ENCODE measurements at places on chromosomes 3 and 15.

GRCh38 chr15:68778876-68779275, 41.8 kb downstream of the ANP32A start:
- DNase-seq = no peak

DNA sequence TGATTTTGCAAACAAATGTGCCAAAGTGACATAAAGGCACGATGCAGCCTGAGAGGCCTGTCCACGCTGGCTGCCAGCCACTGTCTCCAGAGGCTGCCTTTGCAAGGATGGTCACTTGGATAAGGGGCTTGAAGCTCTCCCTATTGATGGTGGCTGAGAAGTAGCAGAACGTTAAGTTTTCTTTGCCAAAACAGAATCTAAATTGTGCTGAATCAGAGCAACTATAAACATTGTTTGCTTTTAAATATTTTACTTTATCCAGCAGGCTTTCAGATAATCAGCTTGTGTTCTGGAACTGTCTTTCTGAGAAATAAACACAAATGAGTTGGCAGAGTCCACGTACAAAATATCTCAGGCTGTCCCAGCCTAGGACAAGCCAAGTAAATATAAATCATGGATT, 23.8 kb upstream of the CNBP start:
- DNase-seq = no peak

GRCh38 chr15:64739577-64740143, 35.7 kb downstream of the RBPMS2 start:
- no peak for DNase-seq

GRCh38 chr15:43915631-43916325, 89.0 kb downstream of the WDR76 start:
- DNase-seq = no peak

DNA sequence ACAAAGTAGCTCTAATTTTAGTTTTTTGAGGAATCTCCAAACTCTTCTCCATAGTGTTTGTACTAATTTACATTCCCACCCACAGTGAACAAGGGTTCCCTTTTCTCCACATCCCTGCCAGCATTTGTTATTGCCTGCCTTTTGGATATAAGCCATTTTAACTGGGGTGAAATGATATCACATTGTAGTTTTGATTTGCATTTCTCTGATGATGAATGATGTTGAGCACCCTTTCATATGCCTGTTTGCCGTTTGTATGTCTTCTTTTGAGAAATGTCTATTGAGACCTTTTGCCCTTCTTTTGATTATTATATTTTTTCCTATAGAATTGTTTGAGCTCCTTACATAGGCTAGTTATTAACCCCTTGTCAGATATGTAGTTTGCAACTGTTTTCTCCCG, 239.9 kb upstream of the TPM1 start:
- DNase-seq = no peak

- DNase-seq = no peak
Measured at GRCh38 chr3:56998076-56998529, 62.4 kb upstream of the SPATA12 start.

- no peak for DNase-seq
Measured at GRCh38 chr3:159922193-159922840, 66.3 kb upstream of the IL12A start.

DNA sequence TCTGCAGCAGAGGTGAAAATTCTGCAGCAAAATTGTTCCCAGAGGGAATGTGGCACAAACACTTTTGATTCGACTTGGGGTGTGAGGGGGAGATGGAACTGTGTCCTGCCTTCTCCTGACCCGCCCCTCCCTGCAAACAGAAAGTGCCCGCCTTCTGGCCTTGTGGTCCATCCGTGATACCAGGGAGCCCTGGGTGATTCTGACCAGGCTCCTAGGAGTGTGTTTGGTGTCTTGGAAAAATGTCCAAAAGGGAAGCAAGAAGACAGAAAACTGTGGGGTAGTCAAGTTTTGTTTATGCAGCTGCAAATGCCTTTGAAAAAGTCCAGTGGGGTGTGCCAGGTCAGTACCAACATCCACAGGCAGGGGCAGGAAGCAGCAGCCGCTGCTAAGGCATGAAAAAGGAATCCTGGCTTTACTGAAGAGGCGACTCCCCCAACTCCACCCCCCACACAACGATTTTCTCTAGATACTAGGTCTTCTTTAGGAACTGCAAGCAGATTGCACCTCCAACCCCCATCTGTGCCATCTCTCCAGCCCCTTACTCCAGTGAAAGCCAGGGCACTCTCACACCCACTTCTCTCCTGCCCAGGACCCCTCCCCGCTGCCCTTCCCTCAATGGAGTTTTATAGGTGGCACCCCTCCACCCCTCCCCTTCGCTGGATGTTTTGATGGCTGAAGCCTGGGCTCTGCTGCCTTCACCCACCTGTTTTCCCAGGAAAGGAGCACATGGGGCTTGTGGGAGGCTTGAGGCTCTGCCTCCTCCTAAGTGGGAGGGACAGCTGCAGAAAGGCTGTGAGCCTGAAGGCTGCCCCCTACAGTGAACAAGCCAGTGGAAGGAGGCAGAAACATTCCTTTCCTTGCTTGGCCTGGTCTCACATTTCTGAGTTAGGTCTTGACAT, 82.4 kb upstream of the HERC1 start:
- no peak for DNase-seq

DNA sequence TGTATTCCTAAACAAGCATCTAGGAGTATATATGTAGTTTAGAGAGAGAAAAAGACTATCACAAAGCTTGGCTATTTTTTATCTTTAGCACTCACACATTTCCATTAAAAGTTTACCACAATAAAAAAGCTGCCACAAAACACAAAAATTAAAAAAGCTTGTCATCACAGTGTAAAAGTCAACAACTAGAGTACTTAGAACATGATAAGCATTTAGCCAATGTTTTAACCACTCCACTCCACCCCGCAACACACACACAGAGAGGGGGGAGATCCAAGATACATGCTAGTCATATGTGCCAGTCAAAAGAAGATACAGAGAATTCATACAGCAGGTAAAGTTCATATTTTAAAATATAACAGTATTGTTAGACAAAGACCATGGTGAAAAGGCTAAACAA, 79.7 kb downstream of the STAG1 start:
- no peak for DNase-seq

DNA sequence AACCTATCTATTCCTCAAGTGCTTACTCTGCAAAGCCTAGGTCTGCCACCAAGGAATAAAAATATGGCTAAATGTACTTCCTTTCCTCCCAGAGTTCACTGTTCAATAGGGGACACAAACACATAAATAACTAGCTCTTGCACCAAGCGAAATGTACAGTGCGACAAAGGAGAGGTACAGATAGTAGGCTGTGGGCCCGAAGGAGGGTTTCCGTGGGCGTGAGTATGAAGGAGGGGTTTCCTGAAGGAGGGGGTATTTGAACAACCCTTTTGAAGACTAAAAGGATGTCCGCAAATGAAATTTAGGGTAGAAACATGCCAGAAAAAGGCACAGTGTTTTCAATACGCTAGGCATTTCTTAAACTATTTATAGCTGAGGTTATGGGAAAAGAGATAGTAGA, 207.9 kb downstream of the LPP start:
- no peak for DNase-seq

GRCh38 chr15:63531586-63531985, 27.2 kb downstream of the USP3 start:
- no peak for DNase-seq

DNA sequence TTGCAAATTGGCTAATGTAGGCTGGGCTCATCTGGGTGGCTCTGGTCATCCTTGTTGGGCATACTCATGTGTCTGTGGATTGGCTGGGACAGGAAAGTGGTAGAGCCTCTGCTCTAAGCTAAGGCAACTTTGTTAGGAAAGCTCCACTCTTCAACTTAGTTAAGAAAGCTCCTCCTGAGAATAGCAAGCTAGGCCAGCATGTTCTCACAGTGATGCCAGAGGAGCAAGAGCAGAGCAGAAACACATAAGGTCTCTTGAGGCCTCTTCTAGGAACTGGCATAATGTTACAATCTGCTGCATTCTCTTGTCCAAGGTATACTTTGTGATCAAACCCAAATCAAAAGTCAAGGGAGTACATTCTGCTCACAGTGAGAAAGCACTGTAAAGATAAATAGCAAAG, 158.6 kb upstream of the RORA start:
- DNase-seq = no peak

GRCh38 chr3:151305060-151305774, 11.4 kb downstream of the GPR87 start:
- no peak for DNase-seq

DNA sequence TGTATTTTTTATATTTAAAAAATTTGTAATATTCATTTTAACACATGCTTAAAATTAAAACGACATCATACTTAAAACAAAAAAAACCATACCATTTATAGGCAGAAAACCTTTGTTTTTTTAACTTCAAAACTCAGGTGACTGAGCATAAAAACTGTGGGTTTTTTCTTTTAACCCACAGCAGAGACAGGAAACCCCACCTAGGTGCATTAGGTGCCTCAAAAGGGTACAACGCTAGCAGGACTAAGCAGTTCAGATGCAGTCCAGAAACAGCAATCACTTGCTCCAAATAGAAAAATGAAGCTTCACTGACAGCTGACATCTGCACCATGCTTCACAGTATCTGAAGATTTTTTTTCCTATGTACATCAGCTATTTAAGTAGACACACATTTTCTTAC, 52.3 kb downstream of the GLB1 start:
- no peak for DNase-seq

- no peak for DNase-seq
Measured at GRCh38 chr3:144380849-144381248, 409.2 kb downstream of the DIPK2A start.

GRCh38 chr3:168273917-168274316, 178.2 kb upstream of the GOLIM4 start:
- DNase-seq = no peak

DNA sequence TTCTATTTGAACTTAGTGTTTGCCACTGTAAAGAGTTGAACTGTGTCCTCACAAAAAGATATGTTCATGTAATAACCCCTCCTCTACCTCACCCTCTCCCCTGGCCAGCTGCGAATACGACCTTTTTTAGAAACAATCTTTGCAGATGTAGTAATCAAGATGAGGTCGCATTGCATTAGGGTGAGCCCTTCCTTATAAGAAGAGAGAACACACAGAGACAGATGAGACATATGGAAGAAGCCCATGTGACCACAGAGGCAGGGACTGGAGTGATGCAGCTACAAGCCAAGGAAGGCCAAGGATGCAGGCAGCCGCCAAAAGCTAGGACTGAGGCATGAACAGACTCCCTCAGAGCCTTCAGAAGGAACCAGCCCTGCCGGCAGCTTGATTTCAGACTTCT, 27.6 kb downstream of the GPR176 start:
- DNase-seq = no peak

DNA sequence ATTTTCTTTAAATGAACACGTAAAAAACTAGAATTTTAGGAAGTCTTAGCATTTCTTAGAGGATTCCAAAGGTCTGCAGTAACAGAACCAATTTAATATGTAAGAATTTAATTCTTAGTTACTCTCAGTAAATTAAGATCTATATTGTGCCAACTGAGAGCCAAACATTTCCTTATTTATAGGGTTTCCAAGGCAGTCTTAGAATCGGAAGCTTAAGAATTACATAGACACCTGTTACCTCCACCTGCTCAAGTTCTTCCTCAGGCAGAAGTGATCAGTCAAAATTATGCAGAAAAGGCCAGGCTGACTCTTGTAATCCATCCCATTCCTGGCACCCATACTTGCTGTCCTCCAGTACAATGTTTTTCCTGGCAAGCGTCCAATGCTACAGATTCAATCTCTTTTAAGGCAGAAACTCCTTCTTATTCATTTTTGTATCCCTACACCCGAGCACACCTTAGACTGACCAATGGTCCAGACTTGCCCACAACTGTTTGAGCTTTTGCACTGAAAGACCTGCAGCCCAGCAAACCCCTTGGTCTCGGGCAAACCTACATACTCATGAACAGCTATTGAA, 64.3 kb downstream of the NCEH1 start:
- no peak for DNase-seq

DNA sequence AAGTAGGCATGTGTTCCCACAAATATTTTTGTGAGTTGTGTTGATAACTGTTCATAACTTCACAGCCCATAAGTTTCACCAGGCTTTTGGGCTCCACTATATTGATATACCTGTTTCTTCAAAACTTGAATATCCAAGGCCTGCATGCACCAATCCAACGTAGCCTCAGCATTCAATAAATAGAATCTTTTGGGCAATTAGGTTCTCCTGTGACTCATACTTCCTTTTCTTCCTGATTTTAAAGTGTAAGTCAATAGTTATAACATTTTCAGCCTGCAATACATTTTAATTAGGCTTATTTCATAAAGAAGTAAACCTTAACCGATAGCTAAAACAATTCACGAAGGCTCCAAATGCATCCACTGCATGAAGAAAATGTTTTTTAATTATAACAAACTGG, 97.8 kb upstream of the SPRED1 start:
- DNase-seq = no peak

GRCh38 chr3:107514453-107514852, 8.3 kb upstream of the BBX start:
- DNase-seq = no peak

GRCh38 chr3:126835472-126836219, 131.6 kb downstream of the CHCHD6 start:
- no peak for DNase-seq

DNA sequence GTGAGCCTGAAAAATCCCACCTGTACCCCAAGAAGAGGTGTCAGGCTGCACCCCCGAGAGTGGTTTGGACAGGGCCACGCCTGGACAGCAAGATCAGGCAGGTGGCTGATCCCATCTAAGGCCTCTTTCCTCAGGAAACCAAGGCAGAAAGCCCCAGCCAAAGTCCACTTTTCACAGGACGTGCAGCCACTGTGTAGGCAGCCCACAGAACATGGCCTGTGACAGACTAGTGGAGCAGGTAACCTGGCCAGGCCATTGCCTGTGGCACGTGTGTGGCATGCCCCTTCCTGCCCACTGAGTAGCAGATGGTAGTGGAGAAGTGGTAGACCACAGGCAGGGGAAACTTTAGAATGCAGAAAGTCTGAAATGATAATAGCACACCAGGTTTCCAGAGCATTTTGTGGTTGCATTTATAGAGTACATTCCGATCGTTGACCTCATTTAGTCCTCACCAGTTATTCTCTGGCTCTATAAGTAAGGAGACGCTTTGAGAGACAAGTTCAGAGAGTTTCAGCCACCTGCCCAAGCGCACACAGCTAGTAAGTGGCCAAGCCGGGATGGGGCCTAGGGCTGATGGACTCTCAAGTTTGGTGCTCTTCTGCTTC, 68.7 kb downstream of the AAGAB start:
- no peak for DNase-seq

DNA sequence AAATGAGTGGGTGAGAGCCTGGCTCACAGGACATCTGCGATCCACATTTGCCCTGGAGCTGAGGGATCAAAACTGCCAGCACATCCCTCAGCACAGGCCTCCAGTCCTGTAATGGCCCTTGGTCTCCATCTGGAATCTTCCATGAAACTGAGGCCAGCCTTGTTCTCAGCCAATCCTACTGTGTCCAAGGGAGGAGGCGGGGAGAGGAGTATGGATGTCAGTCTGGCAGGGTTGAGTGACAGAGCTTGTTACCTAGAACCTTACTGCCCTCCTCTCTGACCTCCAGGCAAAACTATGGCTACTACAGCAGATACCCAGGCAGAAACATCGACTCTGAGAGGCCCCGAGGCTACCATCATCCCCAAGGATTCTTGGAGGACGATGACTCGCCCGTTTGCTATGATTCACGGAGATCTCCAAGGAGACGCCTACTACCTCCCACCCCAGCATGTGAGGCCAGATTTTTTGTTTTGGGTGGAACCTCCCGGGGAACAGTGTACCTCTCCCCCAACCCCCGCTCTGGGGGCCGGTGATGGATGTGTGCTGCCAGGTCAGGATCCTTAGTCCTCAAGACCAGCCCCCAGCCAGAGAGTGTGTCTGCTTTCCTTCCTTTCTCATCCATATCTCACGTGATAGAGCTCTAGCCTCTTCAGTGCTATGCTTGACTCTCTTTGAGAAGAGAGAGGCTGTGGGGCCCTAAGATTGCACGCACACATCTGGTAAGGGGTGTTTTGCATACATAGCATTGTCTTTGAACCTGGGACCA, 41.3 kb downstream of the CHDH start:
- no peak for DNase-seq

Data from stimulated activated CD4-positive, alpha-beta T cell treated with anti-CD3 and anti-CD28 coated beads, Interleukin-1b, Interleukin-23, amount 100 ng/mL, for 1 hour (primary cell).